Activated naive CD4-positive, alpha-beta T cell treated with anti-CD3 and anti-CD28 coated beads for 36 hours (primary cell): ENCODE measurements at places on chromosomes 3 and 15. TPM values are rescaled to one million over a fixed set of nuclear protein-coding genes. Genes with fewer than 3 reads are reported as not detected.

DNA sequence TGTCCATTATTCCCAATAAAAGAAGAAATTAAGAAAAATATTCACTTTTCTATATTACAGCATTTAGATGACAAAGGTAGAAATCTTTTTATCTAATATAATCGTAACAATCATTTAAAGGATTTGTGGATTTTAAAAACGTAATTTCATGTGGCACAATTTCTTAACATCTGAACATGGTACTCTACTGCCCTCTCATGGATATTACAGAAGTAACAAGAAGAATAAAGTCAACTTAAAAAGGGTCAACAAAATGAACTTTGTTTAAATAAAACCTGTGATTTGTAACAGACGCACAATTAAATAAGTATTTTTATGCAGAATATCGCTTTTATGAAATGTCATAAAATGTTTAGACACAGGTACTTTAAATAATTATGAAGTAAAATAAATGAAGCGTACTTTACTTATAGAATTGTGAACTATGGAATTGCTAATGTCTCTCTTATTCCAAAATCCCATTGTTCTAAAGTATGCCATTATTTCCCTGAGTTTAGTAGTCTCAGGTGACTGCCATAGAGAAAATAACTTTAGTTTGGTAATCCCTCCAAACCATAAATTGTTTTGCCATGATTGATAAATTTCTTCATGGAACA, 366.8 kb upstream of the ZNF385D start:
- DNase-seq: no peak

DNA sequence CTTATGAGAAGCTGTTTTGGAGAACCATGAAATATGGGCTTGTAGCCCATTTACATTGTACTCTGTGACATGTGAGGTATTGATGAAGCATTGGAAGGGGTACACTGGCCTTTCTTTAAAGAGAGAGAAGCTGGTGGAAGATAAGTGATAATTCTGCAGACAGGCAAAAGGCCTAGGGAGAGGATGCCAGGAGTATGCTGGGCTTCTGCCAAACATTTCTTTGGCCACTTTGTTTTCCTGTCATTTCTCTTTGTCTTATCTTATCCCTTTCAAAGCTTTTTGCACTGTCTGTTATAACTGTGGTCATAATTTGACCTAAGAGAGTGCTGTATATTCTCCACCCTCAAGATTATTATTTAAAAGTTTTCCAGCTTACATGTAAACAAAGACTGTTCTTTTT, 109.6 kb upstream of the SEMA6D start:
- no peak for DNase-seq

The MBNL1 gene
- total RNA-seq: 391 TPM

DNA sequence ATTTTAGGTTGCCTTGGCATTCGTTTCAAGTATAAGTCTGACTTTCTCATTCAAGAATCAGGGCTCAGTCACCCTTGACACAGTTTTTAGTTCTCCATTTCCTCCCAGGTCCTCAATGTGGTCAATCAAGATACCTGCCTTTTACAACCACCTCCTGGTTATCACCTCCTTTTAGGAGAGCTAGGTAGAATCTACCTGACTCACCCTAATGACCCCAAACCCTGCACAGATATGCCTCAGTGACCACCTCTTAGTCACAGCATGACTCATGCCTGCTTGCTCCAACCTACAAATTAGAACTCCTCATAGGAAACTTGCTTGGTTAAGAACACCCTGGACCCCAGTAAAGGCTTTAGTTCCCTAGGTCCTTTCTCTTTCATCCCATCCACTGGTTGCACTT, 22.5 kb downstream of the DMXL2 start:
- no peak for DNase-seq

GRCh38 chr15:96253006-96253747, 77.3 kb upstream of the NR2F2 start:
- DNase-seq: no peak

DNA sequence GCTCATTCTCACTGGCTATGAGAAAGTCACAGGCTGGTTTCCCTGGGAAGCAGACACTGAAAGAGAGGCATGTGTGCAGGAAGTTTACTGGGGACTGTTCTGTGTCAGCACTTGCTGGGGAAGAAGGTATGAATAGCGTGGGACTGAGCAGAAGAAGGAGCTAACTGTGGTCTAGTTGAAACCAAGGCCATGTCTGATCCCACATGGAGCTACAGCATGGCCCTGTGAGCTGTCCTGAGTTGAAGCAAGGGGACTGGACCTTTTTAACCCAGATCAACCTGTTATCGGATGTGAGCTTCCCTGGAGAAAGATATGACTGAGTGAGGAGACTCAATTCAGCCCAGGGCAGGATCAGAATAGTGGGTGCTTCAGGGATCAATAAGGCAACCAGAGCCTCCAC, 53.7 kb downstream of the DCLK3 start:
- DNase-seq: no peak

GRCh38 chr3:119582178-119582577, 2.9 kb downstream of the ADPRH start:
- DNase-seq: peak; percentile 44

The SLC24A5 gene
- total RNA-seq: not detected

The ZNF148 gene
- total RNA-seq: 20.3 TPM

DNA sequence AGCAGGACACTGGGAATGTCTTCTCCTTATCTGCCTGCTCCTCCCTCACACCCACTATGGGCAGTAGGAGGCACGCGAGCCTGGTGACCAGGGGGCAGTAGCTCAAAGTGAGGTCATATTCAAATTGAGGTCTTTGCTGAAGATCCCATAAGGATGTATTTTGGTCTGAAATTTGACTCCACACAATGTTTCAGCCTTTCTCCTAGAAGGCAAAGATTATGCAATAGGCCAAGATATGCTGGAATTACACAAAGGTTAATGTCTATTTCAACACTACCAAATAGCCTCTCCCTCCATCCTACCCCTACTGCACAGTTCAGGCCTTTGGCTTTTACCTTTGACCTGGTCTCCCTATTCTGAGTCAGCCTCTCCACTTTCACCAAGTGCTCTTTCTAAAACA, 203.0 kb downstream of the TIGIT start:
- no peak for DNase-seq

- no peak for DNase-seq
Observed at GRCh38 chr3:23964537-23965235, 19.6 kb downstream of the NR1D2 start.

DNA sequence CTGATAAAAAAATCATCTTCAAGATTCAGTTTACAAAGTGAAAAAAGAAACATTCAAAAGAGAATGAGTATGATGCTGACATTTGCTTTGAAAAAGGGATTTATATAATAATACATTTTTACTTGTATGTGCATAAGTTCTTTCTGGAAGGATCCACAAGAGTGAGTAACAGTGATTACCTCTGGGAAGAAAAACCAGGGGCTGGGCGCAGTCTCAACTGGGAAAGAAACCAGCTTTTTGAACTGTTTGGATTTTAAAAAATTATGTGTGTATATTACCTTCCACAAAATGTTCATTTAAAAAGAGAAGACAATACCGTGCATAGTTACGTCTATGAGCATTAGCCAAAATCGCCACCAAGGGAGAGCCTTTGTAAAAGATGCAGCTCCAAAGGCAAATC, 1.3 kb downstream of the CLEC3B start:
- no peak for DNase-seq

GRCh38 chr3:16357186-16358121, 92.4 kb downstream of the OXNAD1 start:
- no peak for DNase-seq

The LRRC34 gene
- total RNA-seq: 3.8 TPM

DNA sequence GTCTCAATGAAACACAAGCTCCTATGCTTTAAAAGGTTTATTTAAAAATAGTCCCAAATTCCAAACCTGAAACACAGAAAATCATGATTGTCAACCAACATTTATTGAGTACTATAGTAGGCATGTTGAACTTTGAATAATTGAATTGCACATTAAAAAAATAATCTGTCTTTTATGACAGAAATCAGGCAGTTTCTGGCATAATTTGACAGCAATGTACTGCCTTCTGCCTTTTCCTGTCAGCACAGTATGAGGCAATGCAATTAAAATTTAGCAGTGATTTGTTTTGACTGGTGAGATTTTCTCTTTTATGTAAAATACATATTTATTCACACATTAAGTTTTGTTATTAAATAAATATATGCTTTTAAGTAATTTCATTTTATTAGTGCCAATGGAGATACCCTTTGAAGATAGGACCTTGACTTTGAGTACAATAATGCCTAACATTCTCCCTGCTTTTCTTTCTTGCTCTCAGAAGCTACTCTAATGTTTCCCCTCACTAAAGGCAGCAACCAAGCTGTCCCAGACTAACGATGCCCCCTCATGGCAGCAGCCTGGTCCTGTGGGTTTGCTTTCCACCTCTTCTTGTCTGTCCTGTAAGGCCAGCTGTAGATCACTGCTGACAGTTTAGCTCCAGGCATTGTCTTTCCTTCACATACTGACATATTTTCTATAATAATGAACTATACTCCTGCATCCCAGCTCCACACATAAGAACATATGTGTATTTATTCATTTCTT, 346.7 kb downstream of the IL20RB start:
- DNase-seq: peak; percentile 8

The GXYLT2 gene
- total RNA-seq: not detected

- no peak for DNase-seq
Observed at GRCh38 chr3:169402672-169403360, 260.7 kb downstream of the MECOM start.

The NSUN3 gene
- 10.9 TPM for total RNA-seq

GRCh38 chr3:72657666-72658065, 190.6 kb downstream of the SHQ1 start:
- DNase-seq: peak; percentile 83

GRCh38 chr3:89467898-89468363, 360.5 kb downstream of the EPHA3 start:
- no peak for DNase-seq

DNA sequence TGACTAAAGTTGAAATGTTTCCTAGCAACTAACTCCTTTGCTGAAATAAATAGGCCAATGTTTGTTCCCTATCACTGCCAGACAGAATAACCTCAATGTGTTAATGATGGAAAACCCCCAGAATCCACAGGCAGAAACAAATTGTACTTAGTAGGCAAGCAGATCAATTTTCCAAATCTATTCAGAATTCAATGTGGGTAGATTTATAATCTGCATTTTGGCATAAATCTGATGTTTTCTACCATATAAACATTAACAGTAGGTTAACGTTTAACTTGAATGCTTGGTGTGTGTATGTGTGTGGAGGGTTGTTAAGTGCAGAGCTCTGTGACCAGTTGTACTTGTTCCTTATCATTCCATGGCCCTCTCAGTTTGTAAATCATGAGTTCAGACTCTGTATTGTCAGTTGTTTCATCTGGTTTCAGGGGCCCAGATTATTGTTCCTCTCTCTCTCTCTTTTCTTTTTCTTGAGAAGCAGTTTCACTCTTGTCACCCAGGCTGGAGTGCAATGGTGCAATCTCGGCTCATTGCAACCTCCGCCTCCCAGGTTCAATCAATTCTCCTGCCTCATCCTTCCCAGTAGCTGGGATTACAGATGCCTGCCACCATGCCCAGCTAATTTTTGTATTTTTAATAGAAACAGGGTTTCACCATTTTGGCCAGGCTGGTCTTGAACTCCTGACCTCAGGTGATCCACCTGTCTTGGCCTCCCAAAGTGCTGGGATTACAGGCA, 32.8 kb downstream of the PLSCR1 start:
- DNase-seq: no peak

DNA sequence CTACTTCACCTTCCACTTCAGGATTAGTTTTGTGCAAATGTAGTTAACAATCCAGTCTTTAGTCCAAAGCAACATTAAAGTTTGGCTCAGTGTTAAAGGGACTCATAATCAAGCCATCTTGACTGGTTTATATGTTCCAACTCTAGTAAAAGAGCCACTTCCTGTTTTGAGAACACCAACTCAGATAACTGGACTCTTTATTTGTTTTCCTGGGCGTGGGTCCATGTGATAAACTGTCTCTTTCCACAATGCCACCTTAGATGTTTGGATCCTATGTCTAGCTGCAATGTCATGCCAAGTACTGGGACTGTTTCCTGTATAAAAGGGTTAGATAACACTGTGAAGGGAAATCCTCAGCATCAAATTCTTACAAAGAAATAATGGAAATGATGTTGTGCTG, 545.0 kb downstream of the PYDC2 start:
- DNase-seq: no peak

DNA sequence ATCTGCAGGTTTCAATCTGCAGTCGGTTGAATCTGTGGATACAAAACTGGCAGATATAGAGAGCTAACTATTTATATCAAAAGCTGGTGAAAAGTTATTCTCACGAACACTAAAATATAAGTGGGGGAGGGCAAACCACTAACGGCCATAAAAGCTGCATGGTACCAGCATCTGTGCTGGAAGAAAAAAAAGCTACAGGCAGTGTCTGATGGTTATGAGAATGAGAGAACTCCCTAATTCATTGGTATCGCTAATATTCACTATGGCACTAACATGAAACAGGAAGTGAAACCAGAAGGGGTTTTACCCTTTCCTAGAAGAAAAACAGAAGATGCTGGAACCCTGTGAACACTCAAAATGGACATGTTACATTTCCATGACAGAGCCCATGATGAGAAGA, 15.9 kb downstream of the CEP70 start:
- DNase-seq: no peak

The MCTP2 gene
- total RNA-seq: 35.1 TPM

The PPP1R14D gene
- total RNA-seq: not detected

DNA sequence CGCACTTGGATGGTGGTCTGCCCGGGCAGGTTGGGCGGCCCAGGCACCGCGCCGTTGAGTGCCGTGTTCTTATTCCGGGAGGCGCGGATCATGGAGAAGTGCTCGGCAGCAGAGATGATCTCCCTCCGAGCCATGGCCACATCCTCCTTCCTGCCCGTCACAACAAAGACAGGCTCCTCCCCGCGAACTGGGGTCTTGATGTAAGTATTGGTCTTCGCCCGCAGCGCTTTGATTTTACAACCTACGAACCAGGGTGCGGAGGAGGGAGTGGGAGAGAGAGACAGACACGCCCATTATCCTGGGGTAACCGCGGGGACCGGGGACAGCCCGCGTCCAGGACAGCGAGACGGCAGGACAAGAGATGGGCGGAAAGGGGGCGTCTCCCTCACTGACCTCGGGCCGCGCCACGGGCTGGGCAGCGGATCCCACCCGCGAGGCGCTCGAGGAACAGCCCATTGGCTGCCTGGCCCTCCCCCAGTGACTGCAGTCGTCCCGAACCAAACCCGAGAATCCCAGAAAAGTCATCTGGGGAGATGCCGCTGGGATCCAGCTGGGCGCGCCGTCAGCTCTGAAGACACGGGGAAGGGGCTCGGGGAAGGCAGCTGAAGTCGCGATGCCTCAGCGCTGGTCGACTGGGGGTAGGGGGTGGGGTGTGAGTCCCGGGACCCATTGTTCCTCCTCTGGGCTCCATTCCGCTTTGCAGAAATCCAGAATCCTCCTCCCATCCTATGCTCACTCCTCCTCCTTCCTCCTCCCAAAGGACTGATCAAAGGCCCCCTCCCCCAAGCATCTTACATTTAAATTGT, 1.2 kb downstream of the MEX3B start:
- peak; percentile 59 for DNase-seq

- no peak for DNase-seq
Observed at GRCh38 chr15:101024073-101024695, 105.0 kb downstream of the LRRK1 start.

DNA sequence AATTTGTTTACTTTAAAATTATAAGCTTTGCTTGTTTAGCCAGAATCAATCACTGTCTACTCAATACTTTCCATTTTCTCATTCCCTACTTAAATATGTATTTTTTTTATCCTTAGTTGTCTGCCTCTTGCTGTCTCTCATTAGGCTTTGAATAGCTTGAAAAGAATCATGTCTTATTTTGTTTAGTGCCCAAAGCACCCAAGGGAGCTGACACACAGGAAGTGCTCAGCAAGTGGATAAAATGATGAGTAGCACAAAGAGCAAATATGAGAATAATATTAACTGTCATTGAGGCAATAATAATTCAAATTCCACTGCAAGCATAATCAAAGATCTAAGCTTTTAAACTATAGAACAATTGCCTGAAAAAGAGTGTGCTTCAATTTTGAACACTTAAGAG, 19.0 kb upstream of the IL1RAP start:
- no peak for DNase-seq
